Thyroid gland (tissue), 4 donors: ENCODE measurements at places on chromosomes 1 and 21. TPM values are rescaled to one million over a fixed set of nuclear protein-coding genes. Genes with fewer than 3 reads are reported as not detected.

SLC2A5 gene
- total RNA-seq: 0.81 TPM

GRCh38 chr1:155598842-155599331 lies 11.1 kb upstream of the MSTO1 start:
- no peak overlapping the region for H3K27ac ChIP-seq
- no peak overlapping the region for H3K4me3 ChIP-seq
- H3K4me1 ChIP-seq: peaks cover 4% of the 10 kb centered on the region
- H3K36me3 ChIP-seq: no peaks in the 10 kb centered on the region
- DNase-seq: peak; percentile 45
- H3K27me3 ChIP-seq: no peaks in the 10 kb centered on the region

GRCh38 chr1:75487399-75487798 lies 123.5 kb downstream of the SLC44A5 start:
- no peak overlapping the region for H3K27ac ChIP-seq
- H3K4me1 ChIP-seq: no peaks in the 10 kb centered on the region
- no peaks in the 10 kb centered on the region for H3K36me3 ChIP-seq
- H3K4me3 ChIP-seq: no peak overlapping the region
- no peaks in the 10 kb centered on the region for H3K27me3 ChIP-seq

MYOC gene
- total RNA-seq: 43.4 TPM
